Right atrium auricular region (tissue), 2 donors: ENCODE measurements at places on chromosomes 11 and 22. TPM values are rescaled to one million over a fixed set of nuclear protein-coding genes. Genes with fewer than 3 reads are reported as not detected.

SLC6A5 gene
- total RNA-seq = not detected

GRCh38 chr11:78187366-78188285 lies 800 bp downstream of the KCTD21 start:
- peak overlapping the region; percentile 91 for H3K27ac ChIP-seq
- peak overlapping the region; percentile 91 for H3K4me3 ChIP-seq
- DNase-seq = peak; percentile 87
- H3K27me3 ChIP-seq = no peaks in the 10 kb centered on the region
- peaks cover 46% of the 10 kb centered on the region for H3K4me1 ChIP-seq

GRCh38 chr11:99422581-99423427 lies 402.1 kb downstream of the CNTN5 start:
- no peaks in the 10 kb centered on the region for H3K27me3 ChIP-seq
- H3K36me3 ChIP-seq = no peaks in the 10 kb centered on the region
- H3K4me3 ChIP-seq = no peak overlapping the region
- DNase-seq = no peak
- H3K4me1 ChIP-seq = no peaks in the 10 kb centered on the region
- no peak overlapping the region for H3K27ac ChIP-seq

TCN1 gene
- not detected for total RNA-seq

NAA40 gene
- total RNA-seq = 15.4 TPM

DNA sequence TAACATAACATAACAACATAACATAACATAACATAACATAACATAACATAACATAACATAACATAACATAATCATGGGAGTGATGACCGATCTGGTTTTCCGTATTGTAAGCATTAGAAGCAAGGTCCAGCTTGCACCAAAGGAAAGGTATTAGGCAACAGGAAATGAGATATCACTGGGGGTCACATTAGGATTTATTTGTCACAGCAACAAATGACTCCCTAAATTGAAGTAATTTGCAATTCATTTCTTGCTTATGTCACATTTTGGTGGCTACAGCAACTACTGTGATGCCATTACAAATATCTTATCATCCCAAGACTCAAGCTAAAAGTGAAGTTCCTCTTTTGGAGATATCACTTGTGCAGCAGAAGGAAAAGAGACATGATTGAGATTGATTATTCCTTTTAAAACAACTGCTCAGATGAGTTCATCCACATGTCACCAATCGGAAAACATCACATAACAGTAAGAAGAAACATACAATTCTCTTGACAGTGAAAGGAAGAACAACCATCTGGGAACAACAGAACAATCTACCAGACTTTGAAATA lies 1331.1 kb upstream of the RAG2 start:
- no peak for DNase-seq
- no peak overlapping the region for H3K27ac ChIP-seq
- no peaks in the 10 kb centered on the region for H3K27me3 ChIP-seq
